ENCODE measurements at places on chromosomes 7 and 10.
A peak's percentile ranks its signal among the peaks of the same experiment; 100 is the strongest.

DNA sequence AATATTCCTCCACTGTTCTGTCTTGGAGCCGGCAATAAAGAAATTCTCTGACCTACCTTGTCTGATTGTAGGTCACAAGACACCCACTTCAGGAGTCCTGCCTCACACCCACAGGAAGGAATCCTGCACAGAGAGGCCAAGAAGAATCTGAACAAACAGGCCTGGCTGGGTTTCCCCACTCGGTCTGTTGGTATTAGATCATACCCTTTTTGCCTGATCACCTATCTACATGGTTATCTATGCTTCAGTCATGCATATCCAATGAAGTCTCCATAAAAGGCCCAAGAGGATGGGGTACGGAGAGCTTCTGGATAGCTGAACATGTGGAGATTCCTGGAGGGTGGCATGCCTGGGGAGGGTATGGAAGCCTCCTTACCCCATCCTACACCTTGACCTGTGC lies 12.3 kb downstream of the OGDH start:
- no peak for DNase-seq

- DNase-seq: no peak
Observed at GRCh38 chr10:82551506-82551905, 676.5 kb downstream of the NRG3 start.

- peak; percentile 95 for DNase-seq
Observed at GRCh38 chr10:19638182-19638895, 177.9 kb upstream of the PLXDC2 start.

DNA sequence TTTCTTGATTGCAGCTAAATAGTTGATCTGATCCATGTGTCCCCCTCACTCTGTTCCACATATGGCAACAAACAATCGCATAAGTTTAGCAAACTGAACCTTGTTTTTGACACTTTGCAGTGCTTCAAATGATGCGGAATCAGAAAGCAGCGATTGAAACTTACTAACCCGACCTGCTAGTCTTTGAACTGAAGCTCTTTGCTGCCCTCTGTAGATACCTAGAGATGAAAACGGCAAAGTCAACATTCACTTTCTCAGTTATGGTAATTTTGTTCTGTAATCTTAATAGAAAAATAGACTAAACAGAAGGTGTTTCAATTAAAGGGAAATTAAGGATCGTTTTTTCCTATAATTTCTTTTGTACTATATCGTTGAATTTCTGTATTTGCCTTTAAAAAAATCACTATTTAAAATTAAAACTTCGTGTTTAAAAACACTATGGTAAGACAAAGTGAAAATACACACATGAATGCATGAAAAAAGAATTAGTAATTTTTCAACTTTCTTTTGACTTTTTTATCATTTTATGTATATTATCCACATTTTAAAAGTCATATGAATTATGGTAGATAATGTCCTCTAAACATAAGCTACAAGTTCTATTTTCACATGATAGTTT lies 276.5 kb downstream of the MAGI2 start:
- peak; percentile 55 for DNase-seq

DNA sequence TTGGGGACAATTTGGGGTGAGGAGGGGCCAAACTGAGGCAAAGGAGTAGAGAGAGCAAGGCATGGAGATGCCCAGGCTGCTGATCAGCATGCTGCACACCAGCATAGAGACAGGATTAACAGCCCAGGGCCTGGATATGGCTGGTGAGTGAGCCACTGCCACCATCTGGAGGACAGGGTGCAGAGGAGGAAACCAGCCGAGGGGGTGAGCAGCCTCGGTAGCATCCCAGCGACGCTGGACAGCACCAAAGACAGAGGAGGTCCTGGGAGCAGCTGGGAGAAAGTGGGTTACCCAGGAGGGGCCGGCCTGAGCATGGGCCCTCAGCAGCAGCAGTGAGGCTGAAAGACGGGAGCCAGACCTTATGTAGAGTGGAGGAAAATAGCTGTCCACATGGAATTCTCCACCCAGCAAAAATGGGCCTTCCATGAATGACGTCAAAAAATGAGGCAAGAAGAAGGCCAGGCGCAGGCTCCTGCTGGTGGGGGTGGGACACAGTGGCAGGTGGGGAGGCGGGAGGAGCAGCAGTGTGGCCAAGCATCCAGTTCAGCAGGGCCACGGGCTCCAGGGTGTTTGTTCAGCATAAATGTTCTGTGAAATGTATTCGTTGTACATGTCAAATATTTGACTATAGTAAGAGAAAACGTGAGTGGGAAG lies 16.7 kb downstream of the RET start:
- DNase-seq: no peak

DNA sequence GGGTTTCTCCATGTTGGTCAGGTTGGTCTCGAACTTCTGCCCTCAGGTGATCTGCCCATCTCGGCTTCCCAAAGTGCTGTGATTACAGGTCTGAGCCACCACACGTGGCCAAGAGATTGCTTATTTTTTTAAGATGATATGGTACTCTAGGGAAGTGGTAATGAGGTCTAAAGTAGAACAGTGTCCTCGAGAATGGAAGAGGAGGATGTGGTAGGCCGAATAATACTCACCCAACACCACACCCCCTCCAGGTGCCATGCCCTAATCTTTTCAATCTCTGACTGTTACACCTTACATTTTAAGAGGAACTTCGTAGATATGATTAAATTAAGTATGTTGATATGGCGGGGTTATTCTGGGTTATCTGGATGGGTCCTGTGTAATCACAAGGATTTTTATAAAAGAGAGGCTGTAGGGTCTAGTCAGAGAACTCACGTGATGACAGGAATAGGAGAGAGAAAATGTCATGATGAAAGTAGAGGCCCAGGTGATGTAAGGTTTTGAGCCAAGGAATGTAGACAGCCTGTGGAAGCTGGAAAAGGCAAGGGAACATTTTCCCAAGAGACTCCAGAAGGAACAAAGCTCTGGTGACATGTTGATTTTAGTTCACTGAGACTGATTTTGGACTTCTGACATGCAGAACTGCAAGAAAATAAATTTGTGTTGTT lies 29.5 kb downstream of the CDK13 start:
- DNase-seq: no peak

All from AG10803 (cell line).